ENCODE measurements at places on chromosomes 13 and 19.

GRCh38 chr13:39132286-39133230, 94.3 kb downstream of the NHLRC3 start:
- DNase-seq, result no peak

DNA sequence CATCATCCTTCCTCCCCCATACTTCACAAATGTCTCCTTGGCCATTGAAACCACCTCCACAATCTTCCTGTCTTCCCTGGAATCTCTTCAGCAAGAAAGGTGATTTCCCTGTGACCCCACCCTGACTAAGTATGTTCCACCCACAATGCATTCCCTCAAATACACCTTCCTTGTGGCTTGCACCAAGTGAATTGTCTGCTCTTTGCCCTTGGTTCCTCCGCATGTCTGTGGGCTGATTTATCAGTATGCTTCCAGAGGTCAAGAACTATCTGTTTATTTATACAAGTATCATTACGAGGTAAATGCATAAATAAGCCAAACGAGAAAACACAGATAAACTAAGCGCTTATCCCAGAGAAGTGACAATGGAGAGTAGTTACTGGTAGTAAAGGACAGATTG, 45.4 kb upstream of the POMP start:
- DNase-seq, result no peak

DNA sequence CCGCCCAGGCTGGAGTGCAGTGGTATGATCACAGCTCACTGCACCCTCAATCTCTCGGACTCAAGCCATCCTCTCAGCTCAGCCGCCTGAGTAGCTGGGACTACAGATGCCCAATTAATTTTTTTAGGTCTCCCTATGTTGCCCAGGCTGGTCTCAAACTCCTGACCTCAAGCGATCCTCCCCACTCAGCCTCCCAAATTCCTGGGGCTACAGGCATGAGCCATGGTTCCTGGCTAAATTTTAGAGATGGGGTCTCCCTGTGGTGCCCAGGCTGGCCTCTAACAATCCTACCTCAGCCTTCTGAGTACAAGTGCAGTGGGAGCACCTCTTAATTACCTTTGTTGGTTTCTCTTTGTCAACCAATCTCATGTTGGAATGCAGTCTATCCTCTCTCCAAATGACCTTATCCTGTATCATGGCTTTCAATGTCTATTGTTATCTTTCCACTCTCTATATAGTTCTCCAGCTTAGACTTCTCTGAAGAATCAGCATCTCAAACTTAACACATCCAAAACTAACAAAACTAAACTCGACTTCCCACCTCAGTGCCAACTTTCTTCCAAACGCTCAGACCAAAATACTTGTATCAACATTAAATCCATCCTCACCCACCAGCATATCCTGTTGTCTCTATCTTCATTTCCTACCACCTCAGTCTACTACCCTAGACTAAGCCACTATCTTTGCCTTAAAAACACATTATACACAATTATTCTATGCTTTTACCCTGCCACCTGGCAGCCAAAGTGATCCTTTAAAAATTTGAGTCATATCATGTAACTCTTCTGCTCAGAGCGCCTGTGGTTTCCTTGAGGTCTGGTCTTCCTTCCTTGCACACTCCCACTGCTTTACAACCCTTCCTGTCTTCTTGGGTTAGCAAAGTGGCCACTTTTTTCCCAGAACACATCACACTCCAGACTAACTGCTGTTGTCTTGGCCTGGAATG, 6.7 kb downstream of the TPT1 start:
- DNase-seq, result no peak

GRCh38 chr19:5406816-5407215, 48.4 kb upstream of the ZNRF4 start:
- DNase-seq, result no peak

DNA sequence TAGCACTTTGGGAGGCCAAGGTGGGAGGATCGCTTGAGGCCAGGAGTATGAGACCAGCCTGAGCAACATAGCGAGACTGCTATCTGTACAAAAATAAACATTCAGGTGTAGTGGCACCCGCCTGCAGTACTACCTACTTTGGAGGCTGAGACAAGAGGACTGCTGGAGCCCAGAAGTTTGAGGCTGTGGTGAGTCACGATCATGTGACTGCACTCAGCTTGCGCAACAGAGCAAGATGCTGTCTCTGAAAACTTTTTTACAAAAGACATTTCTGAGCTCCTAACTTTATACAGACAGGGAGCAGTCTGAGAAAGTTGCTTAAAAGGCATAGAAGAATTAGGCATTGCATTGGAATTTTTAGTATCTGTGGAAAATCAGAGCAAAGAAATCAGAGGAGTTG, 10.4 kb upstream of the TBC1D4 start:
- DNase-seq, result peak; percentile 37

- DNase-seq, result no peak
Observed at GRCh38 chr13:99258210-99258860, at the start of gene GPR18. TSS of gene GPR18 (minus strand) at chr13:99258379. CDS start at chr13:99255872, 2,507 bp downstream.

All from fibroblast of skin of left biceps (primary cell).